ENCODE measurements at places on chromosomes 1 and 21.
A peak's percentile ranks its signal among the peaks of the same experiment; 100 is the strongest.

GRCh38 chr1:247322849-247323586 lies 8.6 kb downstream of the ZNF496 start:
- no peak for DNase-seq

- DNase-seq = no peak
Observed at GRCh38 chr1:200471739-200472138, 61.9 kb upstream of the ZNF281 start.

GRCh38 chr1:202274611-202275010 lies 67.1 kb downstream of the UBE2T start:
- DNase-seq = no peak

DNA sequence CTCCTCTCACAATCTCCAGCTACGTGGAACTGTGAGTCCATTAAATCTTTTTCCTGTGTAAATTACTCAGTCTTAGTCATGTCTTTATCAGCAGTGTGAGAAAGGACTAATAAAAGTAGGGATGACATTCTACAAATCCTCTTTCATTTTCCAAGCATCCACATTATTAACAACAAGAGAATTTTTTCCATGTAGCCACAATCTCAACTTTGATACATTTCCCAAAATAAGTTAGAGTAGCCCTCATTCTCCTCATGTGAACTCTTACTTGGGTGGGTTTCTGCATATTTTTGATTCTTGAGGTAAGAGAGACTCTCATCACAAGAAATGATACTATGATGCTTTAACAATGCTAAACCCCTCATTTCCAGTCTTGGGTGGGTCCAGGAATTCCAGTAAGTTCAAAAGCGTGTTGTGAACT lies 52.8 kb downstream of the TNFSF18 start:
- DNase-seq = no peak

DNA sequence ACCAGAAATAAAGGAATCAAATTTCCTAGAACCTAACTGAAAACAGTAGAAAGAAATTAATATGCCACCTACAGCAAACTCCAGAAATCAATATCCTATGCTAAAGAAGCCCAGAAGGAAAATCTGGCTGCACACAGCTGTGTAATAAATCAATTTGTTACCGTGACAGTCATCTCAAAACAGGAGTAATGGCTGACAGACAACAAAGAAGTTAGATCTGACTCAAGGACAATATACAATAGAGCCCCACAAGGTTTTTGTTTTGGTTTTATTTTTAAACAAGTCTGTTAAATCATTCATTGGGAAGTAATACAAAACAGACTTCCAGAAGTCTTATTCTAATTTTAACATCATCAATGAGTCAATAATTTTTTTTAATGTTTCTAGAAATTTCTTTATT lies 168.4 kb downstream of the RERE start:
- no peak for DNase-seq

DNA sequence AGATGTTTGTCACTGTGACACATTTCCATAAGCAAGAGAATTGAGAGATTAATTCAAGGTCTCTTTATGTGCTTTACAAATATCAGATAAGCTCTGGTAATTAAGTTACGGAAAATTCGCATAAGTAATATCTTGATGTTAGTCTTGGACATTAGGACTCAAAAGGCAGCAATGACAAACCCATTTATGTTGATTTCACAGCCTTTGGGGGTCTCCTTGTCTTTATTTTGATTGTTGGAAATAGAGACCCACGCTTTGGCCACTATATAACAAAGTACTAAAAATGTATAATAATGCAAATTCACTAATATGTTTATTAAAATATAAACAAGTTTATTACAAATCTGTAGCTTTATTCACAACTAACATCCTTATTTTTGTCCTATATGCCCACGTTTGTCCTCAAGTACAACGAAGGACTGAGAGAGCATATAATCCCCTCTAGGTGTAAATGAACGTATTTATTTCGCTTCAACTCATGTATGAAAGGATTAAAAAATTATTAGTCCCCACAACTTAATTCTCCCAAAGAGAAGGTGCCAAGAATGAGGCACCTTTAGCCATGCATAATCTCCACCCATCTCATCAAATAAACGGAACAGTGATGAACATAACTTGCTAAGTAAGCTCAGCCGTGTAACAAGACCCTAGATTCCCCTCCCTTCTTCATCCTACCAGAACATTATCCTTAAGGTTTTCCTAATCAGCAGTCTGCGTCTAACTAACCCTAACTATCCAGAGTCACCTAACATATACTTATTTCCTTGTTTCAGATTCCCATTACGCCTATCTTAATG lies 1.6 kb upstream of the LAMC1 start:
- no peak for DNase-seq

DNA sequence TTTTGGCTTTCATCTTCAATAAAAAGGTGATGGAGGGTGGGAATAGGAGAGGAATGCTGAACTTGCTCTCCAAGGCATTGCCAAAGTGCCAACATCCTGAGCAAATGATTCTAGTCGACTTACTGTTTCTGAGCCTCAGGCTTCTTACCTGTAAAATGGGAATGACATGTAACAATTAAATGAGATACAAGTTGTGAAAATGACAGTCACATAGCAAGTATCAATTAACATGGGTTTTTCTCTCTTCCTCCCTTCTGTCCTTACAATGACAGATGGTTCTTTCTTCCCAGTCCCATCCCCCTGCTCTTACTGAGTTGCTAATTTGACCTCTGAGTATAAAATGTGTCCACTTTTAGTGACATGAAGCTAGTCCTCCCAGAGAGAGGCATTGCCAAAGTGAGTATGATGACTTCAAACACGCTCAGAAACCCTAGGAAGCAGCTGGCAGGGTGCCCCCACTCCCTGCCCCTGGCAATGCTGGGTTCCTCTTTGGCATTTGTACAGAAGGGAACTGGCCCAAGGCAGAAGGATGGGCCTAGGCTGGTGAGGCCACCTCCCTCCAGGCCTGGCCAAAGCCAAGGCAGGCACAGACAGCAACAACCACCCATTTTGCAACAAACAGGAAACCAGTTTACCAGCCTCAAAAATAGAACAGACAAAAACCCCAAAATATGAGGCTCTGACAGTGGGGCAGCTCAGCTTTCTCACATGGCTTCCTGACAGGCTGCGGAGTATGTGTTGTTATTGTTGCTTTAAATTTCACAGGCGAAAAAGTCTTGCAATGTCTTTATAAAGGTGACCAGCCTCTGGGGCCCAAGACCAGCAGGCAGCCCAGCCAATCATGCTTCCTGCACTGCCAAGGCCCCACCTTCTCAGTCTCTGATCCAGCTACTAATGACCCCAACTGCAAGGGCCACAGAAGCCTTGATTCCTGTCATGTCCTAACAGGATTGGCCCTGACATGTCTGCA lies 115.9 kb downstream of the HIVEP3 start:
- no peak for DNase-seq

- DNase-seq = peak; percentile 43
Observed at GRCh38 chr1:228416217-228416933, at the start of gene TRIM17. Gene TRIM17 (minus strand): TSS chr1:228416861. CDS start chr1:228415072, 1,789 bp downstream.

GRCh38 chr1:225422031-225422605 lies 5.7 kb downstream of the LBR start:
- DNase-seq = no peak

DNA sequence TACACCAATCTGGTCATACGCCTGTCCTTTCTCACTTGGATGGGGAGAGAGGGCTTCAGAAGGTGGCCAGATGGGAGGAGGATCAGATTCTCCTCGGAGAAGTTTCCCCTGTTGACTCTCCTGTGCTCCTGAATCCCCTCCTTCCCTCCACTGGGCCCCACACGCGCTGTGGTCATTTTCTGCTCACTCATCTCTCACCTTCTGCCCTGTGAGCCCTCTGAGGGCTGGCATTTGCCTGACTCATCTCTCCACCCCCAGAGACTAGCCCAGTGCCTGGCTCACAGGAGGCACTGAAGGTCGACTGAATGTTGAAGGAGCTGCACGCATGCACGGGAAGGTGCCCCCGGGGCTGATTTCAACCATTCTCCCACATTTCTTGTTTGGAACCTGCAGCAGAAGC lies 14.2 kb downstream of the ABCA4 start:
- DNase-seq = no peak

DNA sequence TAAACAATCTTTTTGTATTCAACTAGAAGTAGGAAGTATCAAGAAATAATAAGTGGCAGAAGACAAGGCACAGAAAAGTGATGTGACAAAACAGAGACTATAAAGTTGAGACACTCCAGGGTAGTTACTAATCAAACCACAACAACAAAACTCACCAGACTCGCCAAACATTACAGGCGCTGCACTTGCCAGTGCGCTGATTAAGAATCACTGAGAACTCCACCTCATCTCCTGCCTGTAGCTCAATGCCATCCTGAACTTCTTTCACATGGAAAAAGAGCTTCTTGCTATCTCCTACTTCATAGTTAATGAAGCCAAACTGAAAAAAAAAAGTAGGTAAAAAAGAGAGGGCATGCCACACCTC lies 2.8 kb upstream of the NRAS start:
- DNase-seq = no peak

GRCh38 chr1:40838045-40838979 lies 23.9 kb downstream of the CITED4 start:
- no peak for DNase-seq

DNA sequence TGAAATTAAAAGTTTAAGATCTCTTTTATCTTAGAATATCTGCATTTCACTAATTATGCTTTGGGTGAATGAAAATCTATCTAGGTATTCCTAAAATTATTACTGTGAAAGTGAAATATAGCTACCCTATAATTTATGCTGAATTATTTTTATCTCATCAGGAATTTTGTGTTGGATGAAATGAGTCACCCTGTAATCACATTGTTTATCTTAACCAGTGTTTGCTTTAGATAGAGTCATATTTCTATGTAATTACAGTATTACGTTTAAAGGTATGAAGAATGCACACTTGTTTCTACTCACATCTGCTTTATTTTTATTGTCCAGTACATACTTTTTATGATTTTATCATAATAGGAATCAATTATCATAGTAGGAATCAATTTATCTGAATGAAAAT lies 249.2 kb downstream of the NCAM2 start:
- no peak for DNase-seq

- no peak for DNase-seq
Observed at GRCh38 chr21:37496972-37497371, 130.4 kb downstream of the DYRK1A start.

GRCh38 chr1:36387141-36387949 lies 1.6 kb upstream of the STK40 start:
- no peak for DNase-seq

DNA sequence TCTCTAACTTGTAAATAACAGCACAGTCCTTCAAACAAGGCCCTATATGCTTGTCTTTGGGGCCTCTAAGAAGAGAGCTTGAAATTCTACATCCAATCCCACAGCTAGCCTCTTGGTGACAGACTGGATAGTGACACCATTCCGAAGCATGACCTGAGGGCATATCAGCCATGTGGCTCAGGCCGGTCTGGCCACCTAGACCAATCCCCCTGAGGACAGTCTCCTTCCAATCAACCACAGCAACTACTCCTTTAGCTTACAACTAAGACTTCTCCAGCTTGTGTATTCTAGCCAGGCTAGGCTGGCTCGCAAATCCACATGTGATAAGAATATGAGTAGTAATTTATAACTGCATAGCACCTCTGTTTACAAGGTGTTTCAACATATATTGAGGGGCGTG lies 14.0 kb downstream of the BCAR3 start:
- no peak for DNase-seq

- no peak for DNase-seq
Observed at GRCh38 chr1:44260792-44261170, 47.5 kb downstream of the DMAP1 start.

- DNase-seq = no peak
Observed at GRCh38 chr1:154170547-154171222, 15.8 kb upstream of the NUP210L start.

GRCh38 chr1:11156441-11156840 lies 32.7 kb upstream of the ANGPTL7 start:
- no peak for DNase-seq

GRCh38 chr1:22296701-22297591 lies 154.0 kb upstream of the WNT4 start:
- no peak for DNase-seq

- no peak for DNase-seq
Observed at GRCh38 chr21:38208118-38208517, 48.7 kb upstream of the KCNJ15 start.

- no peak for DNase-seq
Observed at GRCh38 chr1:114558544-114558943, 22.9 kb downstream of the BCAS2 start.

DNA sequence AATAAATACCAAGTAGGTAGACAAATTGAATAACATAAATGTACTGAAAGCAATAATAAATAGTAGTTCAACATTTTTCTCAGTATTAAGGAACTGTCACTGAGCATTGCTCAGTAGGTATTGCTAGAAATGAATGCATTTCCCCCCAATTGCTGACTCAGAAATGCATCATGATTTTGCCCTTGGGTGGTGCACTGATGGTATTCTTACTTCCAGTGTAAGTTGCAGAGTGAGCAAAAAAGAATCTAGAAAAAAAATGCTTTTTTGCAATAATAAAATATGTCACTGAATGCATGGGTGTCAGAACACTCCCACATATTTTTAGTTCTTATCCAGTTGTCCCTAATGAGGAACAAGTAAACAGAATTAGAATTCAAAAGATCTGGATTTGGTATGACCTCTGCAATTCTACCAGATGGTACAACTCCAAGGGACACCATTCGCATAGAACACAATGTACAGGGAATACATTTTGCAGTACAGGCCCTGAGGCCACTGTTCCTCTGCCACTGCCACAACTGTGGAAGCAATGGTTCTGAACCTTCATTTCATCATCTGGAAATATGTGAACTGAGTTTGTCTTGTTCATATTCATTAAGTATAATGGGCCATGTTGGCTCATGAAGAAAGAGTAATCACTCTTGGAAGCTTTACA lies 78.0 kb downstream of the ATP6V1G3 start:
- DNase-seq = no peak

DNA sequence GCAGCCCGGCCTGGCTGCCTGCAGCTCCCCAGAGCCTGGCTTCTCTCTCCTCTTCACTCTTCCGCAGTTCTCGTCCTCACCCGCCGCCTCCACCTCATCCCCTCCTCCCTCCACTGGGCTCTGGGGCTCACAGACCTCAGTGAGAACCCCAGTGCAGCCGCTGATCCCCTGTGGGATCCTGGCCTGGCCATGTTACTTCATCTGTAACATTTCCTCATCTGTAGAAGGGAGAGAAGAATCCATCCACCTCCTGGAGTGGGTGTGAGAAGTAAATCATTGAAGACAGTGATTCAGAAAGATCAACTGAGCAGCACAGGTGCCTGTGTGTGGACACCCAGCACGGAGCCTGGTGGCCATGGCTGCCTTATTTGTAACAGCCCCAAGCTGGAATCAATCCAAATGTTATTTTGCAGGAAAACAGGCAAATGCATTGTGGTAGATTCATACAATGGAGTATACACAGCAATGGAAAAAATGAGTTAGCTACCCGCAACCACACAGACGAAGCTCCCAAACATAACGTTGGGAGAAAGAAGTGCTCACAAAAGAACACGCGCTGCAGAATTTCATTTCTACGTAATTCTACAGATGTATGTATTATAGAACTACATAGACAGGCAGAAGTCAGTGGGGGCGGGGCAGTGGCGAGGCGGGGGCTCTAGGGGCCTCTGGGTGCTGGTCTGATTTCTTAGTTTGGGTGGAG lies 8.7 kb downstream of the LAPTM5 start:
- DNase-seq = no peak

GRCh38 chr1:52368383-52369172 lies 2.6 kb upstream of the CC2D1B start:
- peak; percentile 70 for DNase-seq

- no peak for DNase-seq
Observed at GRCh38 chr1:112465122-112465521, 43.6 kb upstream of the WNT2B start.

GRCh38 chr21:36466061-36466511 lies 13.8 kb downstream of the CLDN14 start:
- no peak for DNase-seq

- DNase-seq = no peak
Observed at GRCh38 chr1:187987236-187987776, 1158.6 kb downstream of the PLA2G4A start.

GRCh38 chr1:56516539-56517252 lies 62.7 kb downstream of the PLPP3 start:
- DNase-seq = peak; percentile 83
